ENCODE measurements at places on chromosomes 3 and 15. TPM values are rescaled to one million over a fixed set of nuclear protein-coding genes. Genes with fewer than 3 reads are reported as not detected.
A peak's percentile ranks its signal among the peaks of the same experiment; 100 is the strongest.

GRCh38 chr3:124791142-124791541 lies 60.9 kb downstream of the UMPS start:
- DNase-seq: peak; percentile 92

- DNase-seq: no peak
These were observed 56.2 kb downstream of the SPRED1 start for GRCh38 chr15:38308797-38309196.

DNA sequence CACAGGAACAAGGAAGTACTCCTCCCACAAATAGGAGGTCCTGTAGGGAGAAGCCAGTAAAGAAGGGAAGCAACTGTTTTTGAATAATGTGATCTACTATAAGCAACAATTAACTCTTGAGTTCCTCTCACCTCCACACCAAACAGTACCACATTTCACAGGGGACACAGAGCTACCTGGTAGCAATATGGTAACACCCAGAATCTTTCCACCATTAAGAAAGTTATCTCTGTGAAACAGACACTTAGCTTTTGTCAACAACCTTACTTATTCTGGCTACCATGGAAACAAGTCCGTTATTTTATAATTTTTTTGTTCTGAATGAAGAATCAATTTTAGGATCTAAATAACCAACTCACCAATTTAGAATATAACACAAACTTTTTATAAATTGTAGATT lies 49.5 kb downstream of the TBL1XR1 start:
- no peak for DNase-seq

GRCh38 chr3:58973796-58974195 lies 76.0 kb downstream of the CFAP20DC start:
- no peak for DNase-seq

The UTS2B gene
- total RNA-seq: 0.39 TPM

GRCh38 chr15:62346168-62346567 lies 181.1 kb upstream of the C2CD4B start:
- DNase-seq: no peak

The UNC13C gene
- total RNA-seq: 2.1 TPM

The TP63 gene
- total RNA-seq: 86.9 TPM

- no peak for DNase-seq
These were observed 380.5 kb upstream of the CFAP20DC start for GRCh38 chr3:59430341-59430740.

DNA sequence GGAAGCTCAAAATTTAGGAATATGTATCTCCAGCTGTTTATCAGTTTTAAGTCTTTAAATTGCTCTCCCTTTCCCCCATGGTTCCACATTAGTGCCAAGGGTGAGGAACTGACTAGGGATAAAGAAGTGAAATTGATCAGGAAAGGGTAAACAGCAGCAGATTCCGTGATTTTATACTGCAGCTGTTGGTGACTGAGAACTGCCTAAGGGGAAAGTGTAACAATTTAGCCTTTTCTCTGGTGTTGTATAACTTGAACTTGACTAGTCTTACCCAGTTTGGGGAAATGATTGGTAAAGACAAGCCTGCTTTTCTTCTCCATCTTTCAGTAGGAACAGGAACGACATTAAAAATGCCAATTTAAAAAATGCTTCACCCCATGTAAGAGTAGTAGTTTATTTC lies 5.0 kb downstream of the SPRED1 start:
- no peak for DNase-seq

GRCh38 chr3:141776885-141777284 lies 13.7 kb downstream of the GRK7 start:
- DNase-seq: no peak

DNA sequence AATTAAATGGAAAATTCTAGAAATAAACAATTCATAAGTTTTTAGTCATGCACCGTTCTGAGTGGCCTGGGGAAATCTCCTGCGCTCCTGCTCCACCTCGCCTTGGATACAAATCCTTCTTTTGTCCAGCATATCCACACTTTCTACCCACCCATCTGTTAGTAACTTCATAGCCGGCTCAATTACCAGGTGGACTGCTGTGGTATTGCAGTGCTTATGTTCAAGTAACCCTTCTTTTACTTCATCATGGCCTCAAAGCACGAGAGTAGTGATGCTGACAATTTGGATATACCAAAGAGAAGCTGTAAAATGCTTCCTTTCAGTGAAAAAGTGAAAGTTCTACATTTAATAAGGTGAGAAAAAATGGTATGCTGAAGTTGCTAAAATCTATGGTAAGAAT lies 142.3 kb upstream of the CHL1 start:
- no peak for DNase-seq

The COL6A5 gene
- total RNA-seq: 0.30 TPM

The CCR2 gene
- total RNA-seq: 2.9 TPM

DNA sequence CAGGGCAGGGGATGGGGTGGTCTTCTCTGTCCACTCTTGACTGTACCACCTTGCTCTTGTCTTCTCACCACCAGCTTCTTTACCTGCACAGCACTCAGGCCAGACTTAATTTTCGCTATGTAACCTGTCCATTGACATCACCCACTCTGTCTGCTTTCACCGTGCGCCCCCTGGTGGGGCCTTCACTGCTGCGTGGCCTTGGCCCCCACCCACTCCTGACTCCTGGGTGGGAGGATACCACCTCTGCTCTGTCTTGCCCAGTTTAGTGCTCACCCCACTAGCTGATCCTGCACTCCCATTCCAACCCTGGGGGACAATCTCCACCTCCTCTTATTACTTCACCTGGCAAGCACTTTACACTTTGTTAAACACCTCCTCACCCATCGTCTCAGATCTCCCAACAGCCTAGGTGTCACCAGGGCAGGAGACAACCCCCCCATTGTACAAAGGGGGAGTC lies 17.7 kb downstream of the PTH1R start:
- DNase-seq: peak; percentile 23

The STRC gene
- 0.59 TPM for total RNA-seq

GRCh38 chr15:38069511-38070011 lies 135.1 kb downstream of the TMCO5A start:
- DNase-seq: peak; percentile 97

The IFT80 gene
- total RNA-seq: 38.0 TPM

DNA sequence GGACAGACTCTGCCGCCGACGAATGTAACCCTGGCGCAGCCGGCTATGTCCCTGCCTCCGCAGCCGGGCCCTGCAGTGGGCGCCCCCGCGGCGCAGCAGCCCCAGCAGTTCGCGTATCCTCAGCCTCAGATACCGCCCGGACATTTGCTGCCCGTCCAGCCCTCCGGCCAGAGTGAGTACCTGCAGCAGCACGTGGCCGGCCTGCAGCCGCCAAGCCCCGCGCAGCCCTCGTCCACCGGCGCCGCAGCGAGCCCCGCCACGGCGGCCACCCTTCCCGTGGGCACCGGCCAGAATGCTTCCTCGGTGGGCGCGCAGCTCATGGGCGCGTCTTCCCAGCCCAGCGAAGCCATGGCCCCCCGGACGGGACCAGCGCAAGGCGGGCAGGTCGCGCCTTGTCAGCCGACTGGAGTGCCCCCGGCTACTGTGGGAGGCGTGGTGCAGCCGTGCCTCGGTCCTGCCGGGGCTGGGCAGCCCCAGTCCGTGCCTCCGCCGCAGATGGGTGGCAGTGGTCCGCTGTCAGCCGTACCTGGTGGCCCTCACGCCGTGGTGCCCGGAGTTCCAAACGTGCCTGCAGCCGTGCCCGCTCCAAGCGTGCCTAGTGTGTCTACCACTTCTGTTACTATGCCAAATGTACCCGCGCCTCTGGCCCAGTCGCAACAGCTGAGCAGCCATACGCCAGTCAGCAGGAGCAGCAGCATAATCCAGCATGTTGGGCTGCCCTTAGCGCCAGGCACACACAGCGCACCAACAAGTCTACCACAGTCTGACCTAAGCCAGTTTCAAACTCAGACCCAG lies 2.4 kb downstream of the TSC22D2 start:
- DNase-seq: no peak

Measured in skin of body (tissue), 3 donors.